T-helper 2 cell (primary cell): ENCODE measurements at places on chromosomes 11 and 22.

- no peak for DNase-seq
These were observed 1073.3 kb downstream of the TBC1D22A start for GRCh38 chr22:47835726-47836125.

GRCh38 chr11:72001834-72002591 is 3.3 kb downstream of the IL18BP start:
- no peak for DNase-seq

- DNase-seq = no peak
These were observed at the start of gene USH1C for GRCh38 chr11:17544181-17544622. USH1C (minus strand) TSS chr11:17544416; CDS start chr11:17544307, 109 bp downstream.

GRCh38 chr22:29988719-29989118 is 91.5 kb upstream of the HORMAD2 start:
- no peak for DNase-seq

GRCh38 chr11:117488996-117489952 is 161.6 kb downstream of the CEP164 start:
- DNase-seq = no peak

GRCh38 chr11:46309814-46310259 is 32.4 kb downstream of the CREB3L1 start:
- DNase-seq = no peak

DNA sequence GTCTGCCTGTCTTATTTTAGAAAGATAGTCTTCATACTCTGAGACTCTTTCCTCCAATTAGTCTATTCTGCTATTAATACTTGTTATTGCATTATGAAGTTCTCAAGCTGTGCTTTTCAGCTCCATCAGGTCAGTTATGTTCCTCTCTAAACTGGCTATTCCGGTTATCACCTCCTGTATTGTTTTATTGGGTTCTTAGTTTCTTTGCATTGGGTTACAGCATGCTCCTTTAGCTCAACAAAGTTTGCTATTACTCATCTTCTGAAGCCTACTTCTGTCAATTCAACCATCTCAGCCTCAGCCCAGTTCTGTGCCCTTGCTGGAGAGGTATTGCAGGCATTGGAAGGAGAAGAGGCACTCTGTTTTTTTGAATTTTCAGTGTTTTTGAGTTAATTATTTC is 21.0 kb upstream of the OR5AK2 start:
- no peak for DNase-seq

DNA sequence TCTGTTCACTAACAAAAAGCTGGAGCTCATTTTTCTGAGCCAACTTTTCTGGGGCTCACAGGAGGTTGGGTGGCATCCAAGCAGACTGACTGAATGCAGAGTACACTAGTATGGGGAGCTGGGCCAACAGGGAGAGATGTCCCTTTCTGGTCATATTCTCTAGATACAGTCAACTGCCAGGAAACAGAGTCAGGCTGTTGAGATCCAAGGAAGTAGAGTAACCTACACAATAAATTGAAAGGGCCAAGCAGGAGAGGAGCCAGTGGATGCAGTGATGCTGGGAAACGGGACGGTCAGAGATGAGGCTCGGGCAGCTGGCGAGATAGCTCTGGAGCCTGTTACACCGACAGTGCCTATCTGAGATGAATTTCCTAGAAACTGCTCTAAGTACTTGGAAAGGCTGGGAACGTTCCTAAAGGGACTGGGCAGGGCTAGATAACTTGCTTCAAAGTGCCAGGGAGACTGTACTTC is 71.1 kb downstream of the LARGE2 start:
- DNase-seq = no peak

DNA sequence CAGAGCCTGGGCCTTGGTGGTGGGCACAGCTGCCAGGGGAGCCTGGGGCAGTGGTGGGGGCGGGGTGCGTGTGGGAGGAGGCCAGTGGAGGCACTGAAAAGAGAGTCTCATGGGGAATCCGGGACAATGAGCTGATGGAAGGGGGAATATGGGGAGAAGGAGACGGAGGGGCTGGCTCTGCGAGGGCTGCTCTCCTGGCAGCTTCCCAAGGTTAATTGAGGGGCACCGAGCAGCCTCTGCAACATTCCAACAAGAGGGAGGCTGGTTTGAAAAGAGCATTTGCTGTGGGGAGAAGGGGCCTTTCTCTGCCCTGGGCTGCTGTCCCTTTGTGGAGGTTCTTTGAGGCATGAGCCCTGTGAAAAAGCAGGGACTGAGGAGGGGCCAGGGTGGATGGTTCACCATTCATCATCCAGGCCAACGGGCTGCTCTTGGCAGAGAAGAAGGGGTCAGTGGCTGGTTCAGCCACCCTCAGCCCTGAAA is 9.4 kb upstream of the IGSF9B start:
- no peak for DNase-seq

- no peak for DNase-seq
These were observed 634.3 kb downstream of the BRD1 start for GRCh38 chr22:49193348-49193747.
